NCI-H526 (cell line): ENCODE measurements at places on chromosomes 3 and 15.

- DNase-seq, result no peak
These were observed 762.4 kb upstream of the DPPA4 start for GRCh38 chr3:110099711-110100110.

DNA sequence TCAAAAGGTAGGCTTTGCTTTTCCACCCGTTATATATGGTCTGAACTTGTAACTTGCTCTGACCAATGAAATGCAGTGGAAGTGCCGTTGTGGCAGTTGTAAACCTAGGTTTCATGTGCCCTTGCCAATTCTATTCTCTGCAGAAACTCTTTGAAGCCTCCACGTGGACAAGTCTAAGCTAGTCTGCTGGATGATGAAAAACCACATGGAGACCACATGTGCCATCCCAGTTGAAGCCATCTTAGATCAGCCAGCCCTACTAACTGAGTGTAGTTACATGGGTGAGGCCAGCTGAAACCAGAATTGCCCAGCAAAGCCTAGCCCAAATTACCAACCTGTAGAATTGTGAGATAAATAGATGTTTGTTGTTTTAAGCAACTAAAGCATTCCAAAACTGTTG is 183.7 kb upstream of the KCNH8 start:
- DNase-seq, result no peak

DNA sequence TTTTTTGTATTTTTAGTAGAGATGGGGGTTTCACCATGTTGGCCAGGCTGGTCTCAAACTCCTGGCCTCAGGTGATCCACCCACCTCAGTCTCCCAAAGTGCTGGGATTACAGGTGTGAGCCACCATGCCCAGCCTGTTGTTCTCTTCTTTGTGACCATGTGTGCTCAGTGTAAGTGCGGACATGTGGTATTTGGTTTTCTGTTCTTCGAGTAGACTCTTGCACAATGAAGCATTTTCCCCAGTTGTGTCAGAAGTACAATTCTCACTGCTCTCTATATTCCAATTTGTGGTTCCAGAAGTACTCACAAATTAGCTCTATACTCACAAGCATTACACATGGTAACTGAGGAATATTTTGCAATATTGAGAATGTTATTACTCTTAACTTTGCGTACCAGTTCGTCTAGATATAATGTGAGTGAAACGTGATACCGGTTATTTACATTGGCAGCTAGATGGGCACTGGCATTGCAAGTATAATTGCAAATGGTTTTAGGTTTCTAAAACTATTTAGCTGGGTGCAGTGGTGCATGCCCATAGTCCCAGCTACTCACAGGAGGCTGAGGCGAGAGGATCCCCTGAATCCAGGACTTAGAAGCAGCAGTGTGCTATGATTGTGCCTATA is 34.2 kb upstream of the MTMR14 start:
- DNase-seq, result peak; percentile 28

DNA sequence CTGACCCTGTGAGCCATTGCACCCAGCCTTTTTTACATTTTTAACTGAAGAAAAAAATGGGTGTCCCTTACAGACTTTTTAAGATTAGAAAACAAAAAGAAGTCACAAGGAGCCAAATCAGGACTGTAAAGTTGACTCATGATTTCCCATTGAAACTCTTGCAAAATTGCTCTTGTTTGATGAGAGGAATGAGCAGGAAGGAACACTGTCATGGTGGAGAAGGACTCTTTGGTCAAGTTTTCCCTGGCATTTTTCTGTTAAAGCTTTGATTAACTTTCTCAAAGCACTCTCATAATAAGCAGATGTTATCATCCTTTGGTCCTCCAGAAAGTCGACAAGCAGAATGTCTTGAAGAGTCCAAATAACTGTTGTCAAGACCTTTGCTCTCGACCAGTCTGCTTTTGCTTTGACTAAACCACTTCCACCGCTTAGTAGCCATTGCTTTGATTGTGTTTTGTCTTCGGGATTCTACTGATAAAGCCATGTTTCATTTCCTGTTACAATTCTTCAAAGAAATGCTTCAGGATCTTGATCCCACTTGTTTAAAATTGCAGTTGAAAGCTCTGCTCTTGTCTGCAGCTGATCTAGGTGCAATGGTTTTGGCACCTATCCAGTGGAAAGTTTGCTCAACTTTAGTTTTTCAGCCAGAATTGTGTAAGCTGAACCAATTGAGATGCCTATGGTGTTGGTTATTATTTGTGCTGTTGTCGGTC is 369.4 kb downstream of the MAGI1 start:
- DNase-seq, result no peak

- DNase-seq, result no peak
These were observed 38.4 kb downstream of the RASGRF1 start for GRCh38 chr15:79051941-79052731.

DNA sequence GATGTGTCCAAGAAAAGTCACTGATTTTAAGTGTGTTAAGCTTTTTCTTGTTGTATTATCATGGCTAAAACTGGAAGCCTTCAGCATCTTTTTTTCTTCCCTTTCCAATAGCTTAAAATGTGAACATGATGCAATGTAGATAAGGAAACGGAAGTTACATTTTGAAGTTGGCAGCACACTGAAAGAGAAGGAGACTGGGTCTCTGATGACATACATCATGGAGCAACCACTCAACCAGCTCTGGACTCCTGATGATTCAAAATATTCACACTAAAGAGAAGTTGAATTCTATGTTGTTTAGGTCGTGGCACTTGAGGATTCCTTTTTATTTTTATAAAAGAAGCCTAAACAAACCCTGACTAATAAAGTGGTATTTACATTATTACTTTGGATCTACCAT is 488.3 kb upstream of the ALCAM start:
- DNase-seq, result no peak

GRCh38 chr3:132418916-132419315 is 1.6 kb downstream of the DNAJC13 start:
- DNase-seq, result no peak

- DNase-seq, result no peak
These were observed 13.1 kb upstream of the NR1I2 start for GRCh38 chr3:119768668-119769393.

DNA sequence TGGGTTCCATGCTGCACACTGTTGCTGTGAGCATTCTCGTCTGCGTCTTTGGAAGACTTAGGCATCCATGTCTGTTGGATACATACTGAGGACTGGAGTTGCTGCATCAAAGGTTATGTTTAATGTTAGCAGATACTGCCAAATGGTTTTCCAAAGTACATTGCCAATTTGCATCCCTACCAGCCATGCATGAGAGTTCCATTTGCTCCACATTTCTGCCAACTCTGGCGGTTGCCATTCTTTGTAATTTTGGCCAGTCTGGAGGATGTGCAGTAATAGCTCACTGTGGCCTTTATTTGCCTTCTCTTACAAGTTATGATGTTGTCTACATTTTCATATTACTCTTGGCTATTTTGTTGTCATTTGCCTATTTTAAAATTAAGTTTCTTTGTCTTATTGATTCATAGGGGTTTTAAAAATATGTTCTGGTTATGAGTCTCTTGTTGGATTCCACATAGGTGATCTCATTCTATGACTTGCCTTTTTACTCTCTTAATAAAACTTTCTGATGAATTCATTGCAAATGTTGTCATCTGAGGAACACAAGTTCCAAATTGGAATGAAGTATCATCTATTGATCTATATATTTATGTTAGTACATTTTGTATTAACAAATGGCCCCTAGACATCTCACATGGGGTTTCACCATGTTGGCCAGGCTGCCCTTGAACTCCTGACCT is 42.1 kb downstream of the FBLN2 start:
- DNase-seq, result no peak

DNA sequence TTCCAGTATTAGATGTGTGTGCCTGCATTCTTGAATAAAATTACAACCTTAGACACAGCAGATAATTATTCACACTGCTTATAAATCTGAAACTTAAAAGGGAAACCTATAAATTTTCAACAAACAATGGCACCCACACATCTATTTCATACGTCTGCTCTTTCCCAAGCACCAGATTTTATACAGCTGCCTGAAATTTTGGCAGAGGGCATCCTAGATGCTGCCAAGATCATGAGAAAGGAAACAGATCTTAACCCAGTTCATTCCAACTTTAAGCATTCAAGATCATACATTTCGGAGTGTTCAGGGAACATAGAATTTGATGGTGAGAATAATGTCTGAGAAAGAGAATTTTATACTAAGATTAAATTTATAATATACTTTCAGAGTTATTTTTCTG is 53.1 kb downstream of the CLDN1 start:
- DNase-seq, result no peak

GRCh38 chr3:312160-312733 is 115.7 kb downstream of the CHL1 start:
- DNase-seq, result peak; percentile 23

DNA sequence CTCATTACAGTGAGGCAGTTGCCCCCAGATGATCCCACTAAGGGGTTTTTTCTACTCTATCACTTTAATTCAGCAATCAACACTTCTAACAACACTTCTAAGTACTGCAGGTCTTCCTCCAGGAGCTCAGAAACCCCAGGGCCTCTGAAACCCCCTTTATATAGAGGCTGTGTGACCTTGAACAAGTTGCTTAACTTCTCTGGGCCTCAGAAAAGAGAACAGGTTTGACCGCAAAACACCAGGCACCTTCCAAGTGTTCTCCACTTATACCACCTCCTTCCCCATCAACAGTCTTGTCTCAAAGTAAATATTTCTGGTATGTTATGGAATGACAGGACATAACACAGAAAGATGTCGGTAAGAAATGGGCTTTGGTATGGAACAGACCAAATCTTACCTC is 85.7 kb upstream of the WNT5A start:
- DNase-seq, result no peak

- no peak for DNase-seq
These were observed 28.6 kb downstream of the TFDP2 start for GRCh38 chr3:142120707-142121106.

- no peak for DNase-seq
These were observed 174.8 kb upstream of the BHLHE40 start for GRCh38 chr3:4804161-4805058.

- no peak for DNase-seq
These were observed 13.9 kb downstream of the EOMES start for GRCh38 chr3:27708250-27708649.

DNA sequence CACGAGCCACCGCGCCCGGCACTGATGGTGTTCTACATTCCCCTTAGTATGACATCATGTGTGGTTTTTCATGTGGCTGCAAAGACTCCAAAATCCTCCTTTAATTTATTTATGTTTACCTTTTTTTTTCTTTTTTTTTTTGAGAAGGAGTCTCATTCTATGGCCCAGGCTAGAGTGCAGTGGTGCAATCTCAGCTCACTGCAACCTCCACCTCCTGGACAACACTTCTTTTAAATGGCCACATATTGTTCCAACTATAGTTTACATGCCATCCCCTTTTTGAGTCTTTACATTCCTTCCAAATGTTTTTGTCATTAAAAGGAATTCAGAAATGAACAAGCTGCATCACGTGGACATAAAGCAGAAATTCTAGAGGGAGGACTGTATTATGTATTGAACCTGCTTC is 10.3 kb upstream of the CDV3 start:
- no peak for DNase-seq

DNA sequence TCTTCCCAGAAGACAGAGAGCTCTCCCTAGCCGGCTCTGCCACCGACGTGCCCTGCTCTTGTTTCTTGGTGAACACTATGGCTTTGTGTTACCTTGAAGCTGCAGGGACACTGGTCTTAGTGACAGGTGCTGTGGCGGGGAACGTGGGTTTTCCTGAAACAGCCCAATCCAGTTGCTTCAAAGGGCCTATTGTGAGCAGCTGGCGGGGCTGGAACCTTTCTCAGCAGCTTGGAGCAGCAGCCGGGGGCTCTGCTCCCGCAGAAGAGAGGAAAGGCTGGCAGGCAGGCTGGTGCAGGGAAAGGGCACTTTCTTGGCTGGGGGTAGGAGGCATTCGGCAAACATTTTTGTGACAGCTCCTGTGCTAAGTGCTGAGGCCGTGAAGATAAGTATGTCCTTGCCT is 12.8 kb downstream of the MYZAP start:
- peak; percentile 81 for DNase-seq

- no peak for DNase-seq
These were observed 230.5 kb upstream of the CHRNA7 start for GRCh38 chr15:31799715-31800321.

GRCh38 chr3:21927261-21927660 is 176.3 kb upstream of the ZNF385D start:
- no peak for DNase-seq

GRCh38 chr15:77753281-77753873 is 120.7 kb upstream of the LINGO1 start:
- no peak for DNase-seq

- no peak for DNase-seq
These were observed 31.9 kb downstream of the CEP63 start for GRCh38 chr3:134517791-134518190.

- DNase-seq, result peak; percentile 19
These were observed 5.4 kb downstream of the TYRO3 start for GRCh38 chr15:41564286-41564959.

- DNase-seq, result no peak
These were observed 80.4 kb downstream of the VGLL4 start for GRCh38 chr3:11563159-11563864.

DNA sequence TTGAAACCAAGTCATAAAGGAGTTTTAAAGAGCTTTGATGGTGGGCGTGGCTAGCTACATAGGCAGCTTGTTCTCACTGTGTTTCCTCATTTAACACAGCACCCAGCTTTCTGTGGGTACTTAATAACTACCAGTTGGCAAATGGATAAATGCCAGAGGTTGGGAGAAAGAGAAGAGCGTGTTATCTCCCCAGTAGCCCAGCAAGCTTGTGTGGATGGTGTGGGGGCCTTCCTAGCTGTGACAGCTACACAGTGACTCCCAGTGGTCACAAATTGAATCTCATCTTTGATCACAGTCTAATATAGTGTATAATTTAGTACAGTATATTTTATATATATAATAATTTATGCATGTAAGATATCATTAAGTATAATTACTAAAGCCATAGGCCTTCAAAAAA is 984.1 kb downstream of the EPHA3 start:
- no peak for DNase-seq

GRCh38 chr15:27491666-27492621 is 521.0 kb downstream of the GABRG3 start:
- DNase-seq, result no peak

DNA sequence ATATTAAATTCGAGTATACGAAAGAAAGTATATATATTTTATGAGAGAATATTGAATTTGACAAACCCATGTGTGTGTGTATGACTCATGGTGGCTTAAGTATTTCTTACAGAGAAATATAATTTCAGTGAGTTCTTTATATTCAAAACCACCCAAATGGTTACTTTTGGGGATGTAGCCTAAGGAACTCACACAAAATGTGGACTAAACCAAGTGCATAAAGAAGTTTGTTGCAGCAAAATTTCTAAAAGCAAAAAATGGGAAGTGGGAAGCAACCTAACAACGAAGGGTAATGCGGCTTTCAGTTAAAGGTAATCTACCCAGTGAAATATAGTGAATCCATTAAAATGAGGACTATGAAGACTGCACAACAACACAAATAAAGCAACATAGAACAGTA is 277.1 kb downstream of the EDEM1 start:
- DNase-seq, result no peak
